Stimulated activated CD4-positive, alpha-beta T cell treated with anti-CD3 and anti-CD28 coated beads, Interleukin-2, amount 100 ng/mL, for 4 hours (primary cell): ENCODE measurements at places on chromosomes 7 and 10.
A peak's percentile ranks its signal among the peaks of the same experiment; 100 is the strongest.

DNA sequence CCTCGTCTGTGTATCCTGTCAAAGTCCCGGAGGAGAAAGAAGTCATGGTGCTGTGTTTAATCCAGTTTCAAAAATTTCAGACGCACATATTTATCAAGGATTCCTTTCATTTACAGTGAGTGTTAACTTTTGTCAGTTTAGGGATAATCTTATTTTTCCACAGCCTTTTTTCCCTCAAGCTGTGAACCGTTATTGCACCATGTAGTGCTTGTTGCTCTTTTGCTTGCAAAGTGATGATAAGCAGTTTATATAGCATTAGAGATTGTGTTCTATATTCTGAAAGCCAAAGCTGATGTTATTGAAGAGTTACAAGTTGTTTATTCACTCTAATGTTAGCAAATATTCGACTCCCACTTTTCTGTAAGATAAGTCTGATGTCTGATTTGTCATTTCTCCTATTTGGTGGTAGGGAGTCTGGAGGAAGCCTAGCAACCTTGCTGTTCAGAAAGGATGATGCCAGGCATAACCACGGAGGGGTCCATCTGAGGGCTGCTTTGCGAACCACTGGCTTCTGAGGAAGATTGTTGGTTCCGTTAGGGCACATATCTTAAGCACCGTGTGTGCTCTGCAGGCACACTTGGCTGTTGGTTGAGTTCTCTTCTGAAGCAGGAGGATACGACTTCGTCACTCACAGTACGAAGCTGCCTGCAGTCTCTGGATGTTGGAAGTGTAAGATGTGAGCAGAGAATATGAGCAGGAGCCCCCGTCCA lies 11.7 kb downstream of the CCNY start:
- DNase-seq, result no peak

DNA sequence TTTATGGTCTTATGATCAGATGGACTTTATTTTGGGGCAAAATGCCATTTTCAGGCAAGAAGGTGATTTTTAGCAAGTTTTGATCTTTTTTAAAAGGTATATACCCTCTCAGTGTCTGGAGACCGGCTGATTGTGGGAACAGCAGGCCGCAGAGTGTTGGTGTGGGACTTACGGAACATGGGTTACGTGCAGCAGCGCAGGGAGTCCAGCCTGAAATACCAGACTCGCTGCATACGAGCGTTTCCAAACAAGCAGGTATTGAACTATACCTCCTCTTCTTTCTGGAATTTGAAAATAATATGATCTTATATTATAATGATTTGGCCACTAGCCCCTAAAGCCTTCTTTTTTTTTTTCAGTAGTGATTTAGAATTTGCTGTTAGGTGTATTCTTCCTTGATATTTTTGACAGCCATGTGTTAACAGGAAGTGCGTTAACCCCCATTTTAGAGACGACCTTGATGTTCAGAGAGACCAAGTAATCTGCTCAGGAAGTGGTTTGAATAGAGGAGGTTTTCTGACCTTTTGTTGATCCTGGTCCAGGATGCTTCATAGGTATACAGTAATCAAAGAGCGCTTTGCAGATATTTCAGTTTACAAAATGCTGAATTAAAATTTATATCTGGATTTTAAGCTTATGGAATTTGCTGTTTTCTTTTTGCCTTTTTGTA lies 6.2 kb downstream of the BUB3 start:
- no peak for DNase-seq

DNA sequence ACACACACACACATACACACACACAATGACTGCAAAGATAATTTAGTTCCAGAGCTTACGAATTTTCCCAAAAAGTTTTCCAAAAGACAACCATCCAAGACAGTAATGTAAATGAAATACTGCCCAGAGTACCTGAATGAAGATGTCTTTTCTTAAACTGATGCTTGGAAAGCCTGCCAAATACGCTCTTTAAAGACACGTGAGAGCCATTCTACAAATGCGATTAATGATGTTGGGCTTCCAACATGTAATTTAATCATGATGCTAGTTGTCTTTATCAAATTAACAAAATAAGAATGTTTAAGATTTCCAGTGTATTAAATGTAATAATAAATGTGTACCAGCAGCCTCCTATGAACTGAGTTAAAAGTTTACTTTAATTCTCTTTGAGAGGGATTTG lies 11.1 kb downstream of the ERCC6 start:
- DNase-seq, result no peak

DNA sequence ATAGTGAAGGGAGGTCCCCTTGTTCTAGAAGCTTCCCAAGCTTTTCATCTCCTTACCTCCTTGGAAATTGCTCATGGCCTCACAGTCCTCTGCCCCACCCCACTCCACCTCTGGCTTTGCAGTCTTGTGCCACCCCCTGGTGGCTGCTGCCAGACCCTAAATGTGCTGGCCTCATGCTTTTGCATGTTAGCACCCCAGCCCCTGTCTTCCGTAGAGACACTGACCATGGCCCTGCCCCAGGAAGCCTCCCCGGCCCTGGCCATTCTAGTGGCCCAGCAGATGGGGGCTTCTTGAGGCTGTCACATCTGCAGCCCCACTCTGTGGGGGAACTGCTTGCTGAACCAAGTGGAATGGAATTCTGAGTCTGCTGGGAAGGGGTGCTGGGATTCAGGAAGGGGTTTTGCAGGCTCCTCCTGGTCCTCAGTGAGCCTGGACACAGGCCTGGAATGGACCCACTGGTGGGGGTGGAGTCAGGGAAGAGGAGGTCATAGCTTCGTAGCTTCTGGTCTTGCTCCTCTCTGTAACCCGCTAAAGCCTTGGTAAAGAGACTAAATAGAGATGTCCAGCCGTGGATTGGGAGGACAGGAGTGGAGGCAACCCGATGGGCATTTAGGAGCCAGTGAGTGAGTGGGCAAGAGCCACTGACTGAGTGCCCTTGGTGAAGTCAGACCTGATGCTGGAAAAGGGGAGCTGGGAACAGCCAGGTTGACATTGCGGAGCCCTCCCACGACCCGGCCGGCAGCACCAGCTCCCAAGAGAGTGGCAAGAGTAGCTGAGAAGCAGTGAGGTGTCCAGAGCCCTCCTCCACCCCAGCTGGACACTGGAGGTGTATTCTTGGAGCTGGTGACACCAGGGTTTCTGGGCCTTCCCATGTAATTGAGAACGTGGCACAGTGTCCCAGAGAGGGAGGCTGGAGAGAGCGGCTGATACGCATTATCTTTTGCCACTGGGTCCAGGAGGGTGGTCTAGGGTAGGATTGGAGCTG lies 20.9 kb downstream of the RAMP3 start:
- DNase-seq, result no peak

- DNase-seq, result no peak
Measured at GRCh38 chr10:35949811-35950211, 307.7 kb upstream of the FZD8 start.

GRCh38 chr7:73512018-73512780 lies 9.9 kb downstream of the BAZ1B start:
- no peak for DNase-seq

GRCh38 chr7:26655781-26656180 lies 208.6 kb downstream of the SKAP2 start:
- no peak for DNase-seq

- no peak for DNase-seq
Measured at GRCh38 chr7:26624839-26625238, 239.6 kb downstream of the SKAP2 start.

DNA sequence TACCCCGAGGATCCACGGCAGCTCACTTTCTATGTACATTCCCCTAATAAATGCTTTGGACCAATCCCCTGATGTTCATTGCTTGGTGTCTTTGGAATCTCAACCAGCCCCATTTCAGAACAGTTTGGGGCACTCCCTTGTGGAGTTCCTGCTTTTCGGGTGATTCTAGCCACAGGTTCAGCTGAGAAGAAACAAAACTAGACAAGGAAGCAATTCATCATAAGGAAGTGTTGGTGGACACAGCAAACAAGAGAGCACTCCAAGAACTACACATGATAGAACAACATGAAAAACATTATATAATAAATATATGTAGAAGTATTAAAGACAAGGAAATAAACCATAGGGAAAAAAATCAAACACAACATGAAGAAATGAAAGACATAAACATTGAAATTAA lies 6.0 kb upstream of the CCDC136 start:
- DNase-seq, result no peak

DNA sequence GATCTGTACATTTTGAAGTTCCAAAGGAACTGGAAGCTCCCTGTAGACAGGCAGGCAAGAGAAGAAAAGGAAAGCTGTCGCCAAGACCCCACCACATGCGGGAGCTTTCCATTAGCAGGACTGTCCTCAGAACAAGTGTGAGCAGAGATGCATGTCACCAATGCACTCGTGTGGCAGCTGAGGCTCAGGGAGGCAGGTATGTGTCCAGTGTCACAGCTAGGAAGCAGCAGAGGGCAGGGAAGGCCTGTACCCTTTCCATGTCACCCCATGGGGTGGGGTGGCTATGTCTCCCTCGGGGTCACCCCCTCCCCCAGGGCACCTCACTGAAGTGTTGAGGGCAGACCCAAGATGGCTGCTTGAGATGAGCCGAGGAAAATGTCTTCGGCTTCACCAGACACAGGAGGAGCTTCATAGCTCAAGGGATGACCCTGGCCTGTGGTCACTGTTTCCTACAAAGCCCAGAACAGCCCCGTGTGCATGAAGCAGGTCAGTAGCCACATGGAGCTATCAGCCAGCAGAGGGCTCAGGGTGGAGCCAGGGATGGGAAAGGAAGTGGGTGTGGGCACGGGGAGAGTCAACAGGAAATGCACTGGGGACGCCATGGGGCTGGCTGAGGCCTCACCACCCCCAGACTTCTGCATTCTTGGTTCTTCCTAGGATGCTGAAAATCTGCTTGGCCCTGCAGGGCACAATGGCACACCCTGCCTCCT lies 96.6 kb downstream of the FAM53B start:
- DNase-seq, result peak; percentile 34

- DNase-seq, result no peak
Measured at GRCh38 chr10:21402606-21403083, 122.8 kb downstream of the SKIDA1 start.

- DNase-seq, result no peak
Measured at GRCh38 chr7:5088906-5089305, 43.2 kb downstream of the RBAK start.

DNA sequence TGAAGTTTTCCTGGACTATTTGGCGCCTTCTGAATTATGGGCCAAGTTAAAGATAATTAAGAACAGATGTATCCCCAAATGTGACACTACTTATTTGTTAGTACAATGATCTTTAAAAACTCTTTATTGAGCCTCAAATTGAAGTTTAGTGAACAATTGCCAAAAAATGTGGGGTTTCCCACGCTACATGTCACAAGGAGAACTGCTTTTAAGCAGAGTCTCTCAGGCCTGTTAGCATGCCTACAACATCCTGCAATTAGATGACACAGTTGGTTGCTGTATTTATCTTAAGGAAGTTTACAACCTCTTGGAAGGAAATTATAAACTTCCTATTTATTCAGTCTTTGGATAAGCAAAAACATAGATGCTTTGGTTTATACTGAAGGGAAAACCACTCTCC lies 733.0 kb downstream of the TNS3 start:
- no peak for DNase-seq

DNA sequence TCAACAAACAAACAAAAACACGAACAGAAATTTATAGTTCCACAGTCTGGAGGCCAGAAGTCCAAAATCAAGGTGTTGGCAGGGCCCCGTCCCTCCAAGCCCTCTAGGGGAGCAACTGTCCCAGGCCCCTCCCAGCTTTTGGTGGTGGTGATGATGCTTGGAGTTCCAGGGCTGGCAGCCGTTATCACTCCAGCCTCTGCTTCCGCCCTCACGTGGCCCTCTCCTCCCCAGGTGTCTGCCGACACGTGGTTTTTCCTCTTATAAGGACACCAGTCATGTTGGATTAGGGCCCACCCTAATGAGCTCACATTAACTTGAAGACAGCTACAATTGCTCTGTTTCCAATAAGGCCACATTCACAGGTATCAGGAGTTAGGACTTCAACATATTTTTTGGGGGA lies 49.7 kb downstream of the MICALL2 start:
- DNase-seq, result no peak

GRCh38 chr7:48337781-48338180 lies 166.5 kb downstream of the ABCA13 start:
- DNase-seq, result no peak

DNA sequence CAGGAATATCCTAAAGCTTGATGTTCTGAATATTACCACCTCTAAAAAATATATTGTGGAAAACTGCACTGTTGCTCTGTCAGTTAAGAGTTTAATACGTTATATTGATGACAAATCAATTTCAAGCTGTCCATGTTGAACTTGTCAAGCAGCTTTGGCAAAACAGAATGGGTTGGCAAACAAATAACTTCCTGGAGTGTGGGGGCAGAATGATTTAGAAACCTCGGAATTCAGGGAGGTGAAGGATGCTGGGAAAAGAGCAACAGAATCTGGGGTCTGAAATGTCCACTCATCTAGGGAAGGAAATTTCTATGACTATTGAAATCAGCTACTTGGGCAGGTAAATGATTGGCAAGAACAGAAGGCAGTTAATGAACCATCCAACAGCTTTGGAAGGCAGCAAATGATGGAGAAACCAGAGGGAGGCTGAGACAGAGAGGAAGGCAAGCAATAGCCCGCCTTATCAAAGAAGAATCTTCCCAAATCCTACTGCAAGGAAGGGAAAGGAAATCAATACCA lies 95.1 kb upstream of the PALS2 start:
- DNase-seq, result no peak

DNA sequence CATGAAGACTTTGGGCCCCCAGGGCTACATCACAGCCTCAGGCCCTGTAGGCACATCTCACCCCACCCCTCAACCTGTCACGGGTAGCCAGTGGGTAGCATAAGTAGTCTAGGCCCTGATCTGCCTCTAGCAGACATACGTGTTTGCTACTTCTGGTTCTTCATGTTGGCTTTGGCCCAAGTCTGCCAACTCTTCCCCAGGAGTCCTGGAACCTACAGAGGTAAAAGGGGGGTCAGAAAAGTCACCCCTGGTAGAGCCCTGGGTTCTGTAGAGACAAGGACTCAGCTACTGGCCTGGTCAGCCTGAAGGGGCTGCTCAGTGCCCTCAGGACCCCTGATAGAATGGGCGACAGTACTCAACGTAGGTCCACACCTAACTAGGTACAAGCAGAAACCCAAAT lies 67.5 kb upstream of the UNC5B start:
- no peak for DNase-seq

- DNase-seq, result no peak
Measured at GRCh38 chr7:30159163-30159562, 24.4 kb downstream of the MTURN start.

DNA sequence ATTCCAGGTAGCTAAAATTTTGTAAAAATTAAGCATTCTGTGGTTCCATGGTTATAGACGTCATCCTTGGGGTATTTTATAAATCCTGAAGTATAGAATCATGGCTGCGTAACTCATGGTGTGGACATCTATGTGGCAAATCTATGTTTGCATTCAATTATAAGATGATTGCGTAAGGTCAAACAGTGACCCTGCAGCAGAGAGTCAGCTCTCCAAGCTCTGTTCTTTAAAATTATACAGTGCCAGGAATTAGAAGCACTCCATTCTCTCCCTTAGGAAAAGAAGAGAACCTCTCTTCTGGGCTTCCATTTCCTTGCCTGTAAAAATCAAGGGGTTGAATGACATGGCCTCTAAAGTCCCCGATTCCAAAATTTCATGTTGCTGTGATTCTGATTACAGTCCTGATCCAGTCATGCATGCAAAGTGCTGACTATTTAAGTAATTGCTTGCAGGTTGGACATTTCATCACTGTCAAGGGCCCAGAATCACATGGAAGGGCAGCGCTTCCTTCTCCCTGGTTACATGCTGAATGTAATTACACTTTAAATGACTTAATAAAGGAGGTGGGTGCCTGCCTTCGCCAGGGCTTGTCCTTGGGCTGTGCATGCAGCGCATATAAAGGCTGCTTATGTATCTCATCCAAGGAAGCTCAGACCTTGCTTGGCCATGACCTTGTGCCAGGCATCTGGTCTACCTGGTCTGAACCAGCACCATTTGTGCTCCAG lies 550.7 kb downstream of the TYW1 start:
- no peak for DNase-seq
